ENCODE measurements at places on chromosomes 2 and 18.

GRCh38 chr2:56680971-56681631 is 497.3 kb downstream of the CCDC85A start:
- DNase-seq = no peak

DNA sequence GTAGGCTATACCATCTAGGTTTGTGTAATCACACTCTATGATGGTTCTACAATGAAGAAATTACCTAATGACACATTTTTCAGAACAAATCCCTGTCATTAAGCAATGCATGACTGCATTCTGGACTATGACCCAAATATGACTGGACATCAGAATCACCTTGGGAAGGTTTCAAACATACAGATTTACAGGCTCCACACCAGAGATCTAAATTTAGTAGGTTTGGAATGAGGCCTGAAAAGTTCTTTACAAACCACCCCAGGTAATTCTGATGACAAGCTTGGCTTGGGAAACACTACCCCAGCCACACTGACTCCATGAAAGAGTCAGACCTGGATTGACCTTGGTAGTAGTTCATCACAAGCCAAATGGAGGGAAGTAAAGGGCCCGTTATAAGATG is 52.2 kb upstream of the NFE2L2 start:
- no peak for DNase-seq

- no peak for DNase-seq
These were observed 186.1 kb downstream of the ZFP36L2 start for GRCh38 chr2:43040084-43040854.

GRCh38 chr18:48292782-48293424 is 116.3 kb downstream of the ZBTB7C start:
- no peak for DNase-seq

DNA sequence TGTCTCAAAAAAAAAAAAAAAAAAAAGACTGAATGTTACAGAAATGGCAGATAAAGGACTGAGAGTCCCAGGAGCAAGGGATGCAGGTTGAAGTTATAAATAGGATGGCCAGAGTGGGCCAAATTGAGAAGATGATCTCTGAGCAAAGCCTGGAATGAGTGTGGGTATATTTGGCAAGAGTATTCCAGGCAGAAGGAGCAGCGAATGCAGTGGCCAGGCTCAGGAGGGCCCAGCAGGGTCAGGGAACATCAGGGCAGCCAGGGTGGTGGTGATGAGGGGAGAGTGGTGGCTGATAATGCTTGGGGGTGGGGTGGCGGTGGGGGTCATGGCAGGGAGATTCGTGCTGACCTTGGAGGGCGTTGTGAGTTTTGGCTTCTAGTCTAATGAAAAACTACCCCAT is 141.3 kb upstream of the AGAP1 start:
- no peak for DNase-seq

GRCh38 chr18:6546229-6546628 is 131.5 kb upstream of the L3MBTL4 start:
- no peak for DNase-seq

GRCh38 chr2:45119855-45120254 is 110.6 kb upstream of the SIX2 start:
- no peak for DNase-seq

DNA sequence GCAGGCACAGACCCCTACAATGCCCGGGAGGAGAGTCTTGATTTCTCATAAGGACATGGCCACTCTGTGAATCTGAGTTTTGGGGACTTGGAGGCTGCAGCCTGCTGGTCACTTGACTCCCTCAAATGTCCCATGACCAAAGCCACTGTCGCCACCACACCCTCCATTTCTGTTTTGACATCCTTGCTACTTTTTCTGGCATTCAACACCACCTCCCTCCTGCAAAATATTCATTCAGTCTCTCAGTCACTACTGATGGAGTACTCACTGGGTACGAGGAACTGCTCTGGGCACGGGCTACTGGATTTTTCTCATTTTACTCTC is 208.6 kb upstream of the HAAO start:
- no peak for DNase-seq

- no peak for DNase-seq
These were observed 326.1 kb upstream of the HS6ST1 start for GRCh38 chr2:128644718-128645256.

DNA sequence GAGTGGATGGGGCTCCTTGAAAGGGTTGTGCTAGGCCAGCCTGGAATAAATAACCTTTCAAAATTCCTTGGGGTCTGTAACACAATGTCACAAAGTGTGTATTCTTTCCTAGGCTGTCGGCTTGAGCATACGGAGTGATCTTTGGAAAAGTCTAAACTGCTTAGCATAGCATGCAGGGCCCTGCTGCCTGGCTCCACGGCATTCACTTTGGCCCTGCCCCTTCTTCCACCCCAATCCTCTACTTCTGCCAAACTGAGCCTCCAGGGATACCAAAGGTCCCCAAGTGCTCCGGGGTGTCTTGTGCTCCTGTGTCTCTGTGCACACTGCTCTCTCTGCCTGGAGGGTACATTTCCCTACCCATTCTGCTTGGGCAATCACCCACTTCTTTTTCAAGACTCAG is 196.1 kb downstream of the LTBP1 start:
- no peak for DNase-seq

DNA sequence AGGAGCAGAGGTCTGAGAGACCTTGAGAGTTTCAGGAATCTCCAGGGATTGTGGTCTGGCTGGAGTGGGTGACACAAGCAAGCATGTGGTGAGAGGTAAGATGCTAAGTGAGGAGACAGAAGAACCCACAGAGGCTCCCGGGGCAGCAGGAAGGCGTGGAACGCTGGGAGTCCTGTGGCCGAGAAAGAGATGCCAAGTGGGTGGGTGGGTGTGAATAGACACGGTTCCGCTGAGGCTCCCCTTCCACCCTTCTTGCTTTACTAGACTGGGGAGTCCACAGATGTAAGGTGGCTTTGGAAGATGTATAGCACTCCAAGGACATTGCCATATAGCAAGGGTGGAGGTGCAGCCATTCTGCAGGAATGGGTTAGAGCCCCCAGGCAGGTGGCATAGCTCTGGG is 4.2 kb downstream of the TEX51 start:
- DNase-seq = no peak

- no peak for DNase-seq
These were observed 156.4 kb downstream of the SMAD7 start for GRCh38 chr18:48794251-48794970.
